ENCODE measurements at places on chromosomes 12 and 14. TPM values are rescaled to one million over a fixed set of nuclear protein-coding genes. Genes with fewer than 3 reads are reported as not detected.

DNA sequence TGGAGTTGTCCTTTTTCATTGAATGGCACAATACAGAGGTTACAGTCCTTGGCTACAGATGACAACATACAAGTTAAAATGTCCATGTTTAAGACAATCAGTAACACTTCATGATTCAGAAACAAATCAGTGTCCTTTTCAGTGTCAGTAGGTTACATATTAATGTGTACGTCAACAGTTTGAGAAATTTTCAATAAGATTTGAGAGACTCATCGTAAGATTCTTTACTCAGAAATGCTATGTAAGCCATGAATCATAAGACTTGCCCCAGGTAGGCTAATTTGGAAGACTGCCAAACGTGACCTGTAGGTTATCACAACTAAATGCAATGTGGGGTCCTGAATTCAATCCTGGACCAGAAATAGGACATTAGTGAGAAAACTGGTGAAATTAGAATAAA is 3.5 kb downstream of the RDH12 start:
- DNase-seq: no peak

GRCh38 chr14:76836029-76836630 is 9.9 kb downstream of the LRRC74A start:
- DNase-seq: peak; percentile 81

Gene DYNLL1
- total RNA-seq: 285 TPM

Gene NXPH4
- not detected for total RNA-seq

Gene SLC25A47
- not detected for total RNA-seq

Gene BORCS5
- total RNA-seq: 10.1 TPM
